ENCODE measurements at places on chromosomes 4 and X. TPM values are rescaled to one million over a fixed set of nuclear protein-coding genes. Genes with fewer than 3 reads are reported as not detected.

Gene ZNF630
- 0.32 TPM for total RNA-seq

Gene TCEAL7
- 37.0 TPM for total RNA-seq

Gene SLC10A4
- under 0.01 TPM for total RNA-seq

Gene ADH1B
- 0.43 TPM for total RNA-seq

Gene SULT1E1
- under 0.01 TPM for total RNA-seq

Gene EPHA5
- 0.32 TPM for total RNA-seq

Gene PCYT1B
- 0.86 TPM for total RNA-seq

Gene NEXMIF
- total RNA-seq = not detected

Gene SPOCK3
- total RNA-seq = not detected

Gene GPR82
- total RNA-seq = under 0.01 TPM

Gene NDP
- not detected for total RNA-seq

Gene NXF2
- not detected for total RNA-seq

Gene SUPT20HL1
- not detected for total RNA-seq

Gene ZAR1
- not detected for total RNA-seq

Gene FAT1
- 454 TPM for total RNA-seq

Gene GPRASP3
- total RNA-seq = 4.8 TPM

Gene AREG
- total RNA-seq = not detected

Gene TMPRSS11D
- total RNA-seq = not detected

Gene PPARGC1A
- total RNA-seq = 0.86 TPM
